GM19239 (cell line): ENCODE measurements at places on chromosomes 2 and 18.

DNA sequence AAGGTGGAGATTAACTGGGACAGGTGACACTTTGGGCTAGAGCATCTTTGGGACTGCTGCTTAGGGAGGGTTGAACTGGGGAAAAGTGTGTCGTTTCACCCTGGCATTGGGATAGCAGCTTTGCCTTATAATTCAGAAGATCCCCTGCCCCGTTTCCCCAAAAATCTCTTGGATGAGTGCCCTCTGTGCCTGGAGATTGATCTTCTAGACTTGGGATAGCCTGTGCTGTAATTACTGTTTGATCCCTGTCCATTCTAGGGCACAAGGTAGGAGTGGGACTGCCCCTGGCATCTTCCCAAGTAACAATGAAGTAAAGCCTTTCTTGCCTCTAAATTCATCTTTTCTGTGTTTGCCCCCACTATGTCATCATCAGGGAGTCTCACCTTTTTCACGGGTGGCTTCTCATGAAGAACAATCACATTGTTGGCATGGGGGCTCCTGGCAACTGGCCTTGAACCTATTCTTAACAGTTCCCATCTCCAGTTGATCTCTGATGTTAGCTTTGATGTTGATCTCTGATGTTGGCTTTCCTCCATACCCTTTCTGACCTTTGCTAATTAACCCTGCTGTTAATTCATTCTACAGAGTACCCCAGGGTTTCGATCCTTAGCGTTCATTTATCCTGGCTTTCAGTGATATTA is 21.6 kb downstream of the MTHFD2 start:
- DNase-seq, result no peak

DNA sequence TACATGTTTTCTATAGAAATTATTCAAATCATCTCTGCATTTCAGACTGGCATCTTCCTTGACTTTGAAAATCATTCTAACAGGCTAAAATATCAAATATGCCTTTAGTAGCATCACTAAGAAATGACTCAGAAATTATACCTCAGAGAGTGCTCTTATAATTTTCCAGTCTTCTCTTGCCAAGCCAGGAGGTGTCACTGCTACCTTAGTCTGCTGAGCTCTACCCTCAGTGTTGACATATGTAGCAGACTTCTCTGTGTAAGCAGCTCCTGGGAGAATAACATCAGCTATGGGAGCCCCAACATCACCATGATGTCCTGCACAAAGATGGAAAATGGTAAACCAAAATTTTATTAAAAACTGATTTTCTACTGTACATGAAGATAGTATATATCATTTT is 31.6 kb downstream of the NDUFS1 start:
- no peak for DNase-seq

DNA sequence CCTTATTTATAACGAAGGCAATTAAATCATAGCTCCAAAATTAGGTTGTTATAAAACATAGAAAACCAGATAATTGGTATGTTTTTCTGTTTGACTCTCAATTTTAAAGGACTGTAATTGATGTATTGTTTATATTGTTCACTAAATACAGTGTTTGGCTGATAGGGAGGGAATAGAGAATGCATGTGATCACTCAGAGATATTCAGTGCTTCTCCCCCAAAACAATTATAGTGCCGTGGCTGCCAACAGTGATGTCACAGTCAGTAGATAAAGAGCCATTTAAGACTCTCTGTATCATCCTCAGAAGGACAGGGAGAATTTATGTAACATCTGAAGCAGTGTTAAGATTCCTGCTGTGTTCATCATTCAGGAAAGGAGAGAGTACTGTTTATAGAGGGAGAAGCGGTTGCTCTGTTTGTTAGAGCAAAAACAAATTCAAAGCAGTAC is 69.6 kb downstream of the PHLPP1 start:
- DNase-seq, result no peak

DNA sequence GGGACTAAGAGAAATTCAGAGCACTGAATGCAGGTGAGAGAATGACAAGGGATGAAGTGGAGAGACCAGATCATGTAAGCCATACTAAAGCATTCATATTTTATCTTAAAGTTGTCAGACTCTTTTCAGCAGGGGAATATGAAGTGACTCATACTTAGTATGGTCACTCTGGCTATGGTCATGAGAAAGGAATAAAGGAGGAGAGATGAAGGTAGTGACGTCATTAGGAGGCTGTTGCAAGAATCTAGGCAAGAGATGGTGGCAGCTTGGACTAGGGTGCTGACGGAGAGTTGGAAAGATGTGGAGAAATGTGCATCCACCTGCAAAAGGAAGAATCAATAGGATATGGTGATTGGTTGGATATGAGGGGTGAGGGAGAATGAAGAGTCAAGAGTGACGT is 203.2 kb upstream of the ACVR2A start:
- no peak for DNase-seq

GRCh38 chr18:58547864-58548263 is 81.0 kb downstream of the ALPK2 start:
- DNase-seq, result no peak

GRCh38 chr2:10688921-10689807 is 611 bp downstream of the NOL10 start:
- DNase-seq, result no peak

DNA sequence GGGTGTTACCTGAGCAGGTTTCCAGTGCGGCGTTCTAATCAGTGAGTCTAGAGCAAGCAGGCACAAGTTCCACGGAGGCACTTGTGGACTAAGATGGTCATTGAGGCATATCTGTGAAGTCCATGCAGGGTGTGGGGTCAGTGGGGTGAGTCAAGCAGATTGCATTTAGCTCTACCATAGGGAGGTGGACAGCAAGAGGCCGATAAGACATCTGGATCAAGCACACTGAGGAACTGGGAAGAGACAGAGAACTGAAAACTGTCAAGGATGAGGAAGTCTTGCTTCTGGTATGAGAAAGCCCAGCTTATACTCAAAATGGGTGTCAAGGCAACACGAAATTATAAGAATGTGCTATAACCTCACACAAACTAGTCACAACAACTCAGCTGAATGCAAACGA is 61.2 kb upstream of the SLC39A10 start:
- no peak for DNase-seq

DNA sequence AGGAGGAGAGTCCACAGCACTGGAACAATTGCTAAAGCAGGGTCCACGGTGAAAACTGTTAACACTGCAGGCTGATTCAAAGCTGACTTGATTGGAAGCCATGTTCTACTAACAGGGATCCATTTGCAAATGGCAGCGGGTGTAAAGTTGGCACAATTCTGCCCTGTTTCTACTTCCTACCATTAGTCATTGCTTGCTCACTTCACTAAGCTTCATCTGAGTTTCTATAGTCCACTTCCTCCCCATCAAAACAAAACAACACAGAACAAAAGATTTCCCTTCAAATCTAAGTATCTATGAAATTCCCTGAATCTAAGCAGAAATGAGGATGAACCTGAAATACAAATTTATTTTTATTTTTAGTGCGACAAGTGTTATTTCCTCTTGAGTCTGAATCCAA is 187.4 kb upstream of the SOX11 start:
- no peak for DNase-seq

DNA sequence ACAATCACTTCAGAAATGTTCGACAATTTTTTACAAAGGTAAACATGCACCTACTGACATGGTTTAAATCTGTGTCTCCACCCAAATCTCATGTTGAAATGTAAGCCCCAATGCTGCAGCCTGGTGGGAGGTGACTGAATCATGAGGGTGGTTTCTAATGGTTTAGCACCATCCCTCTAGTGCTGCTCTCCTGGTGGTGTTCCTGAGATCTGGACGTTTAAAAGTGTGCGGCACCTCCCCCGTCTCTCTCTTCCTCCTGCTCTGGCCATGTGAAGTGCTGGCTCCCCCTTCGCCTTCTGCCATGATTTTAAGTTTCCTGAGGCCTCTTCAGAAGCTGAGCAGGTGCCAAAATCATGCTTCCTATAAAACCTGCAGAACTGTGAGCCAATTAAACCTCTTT is 28.3 kb downstream of the MAP3K2 start:
- DNase-seq, result no peak

GRCh38 chr18:65791719-65792118 is 40.9 kb downstream of the CDH7 start:
- no peak for DNase-seq

- no peak for DNase-seq
Observed at GRCh38 chr2:3670941-3671340, 12.9 kb downstream of the ALLC start.

- DNase-seq, result no peak
Observed at GRCh38 chr2:8682719-8683667, 1.1 kb downstream of the ID2 start.
